ENCODE measurements at places on chromosomes 3 and 15. TPM values are rescaled to one million over a fixed set of nuclear protein-coding genes. Genes with fewer than 3 reads are reported as not detected.
A peak's percentile ranks its signal among the peaks of the same experiment; 100 is the strongest.

DNA sequence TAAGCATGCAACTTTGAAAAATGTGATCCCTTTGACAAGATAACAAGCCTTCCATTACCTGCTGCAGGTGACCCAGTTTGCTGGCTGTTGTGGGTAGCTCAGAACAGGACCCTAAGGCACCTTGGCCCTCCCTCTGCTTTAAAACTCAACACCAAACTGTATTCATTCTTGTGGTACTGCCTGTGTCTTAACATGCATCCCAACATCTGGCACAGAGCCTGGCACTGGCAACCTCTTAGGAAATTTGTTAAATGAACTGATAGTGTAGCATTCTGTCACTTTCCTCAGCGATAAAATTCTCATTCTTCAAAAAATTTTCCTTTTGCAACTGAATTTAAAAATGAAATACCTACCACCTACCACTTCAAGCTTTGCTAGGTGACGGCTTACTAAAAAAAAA, 287.3 kb upstream of the ADAMTS9 start:
- DNase-seq: no peak

The SPESP1 gene
- 4.6 TPM for total RNA-seq

The NOX5 gene
- total RNA-seq: under 0.01 TPM

DNA sequence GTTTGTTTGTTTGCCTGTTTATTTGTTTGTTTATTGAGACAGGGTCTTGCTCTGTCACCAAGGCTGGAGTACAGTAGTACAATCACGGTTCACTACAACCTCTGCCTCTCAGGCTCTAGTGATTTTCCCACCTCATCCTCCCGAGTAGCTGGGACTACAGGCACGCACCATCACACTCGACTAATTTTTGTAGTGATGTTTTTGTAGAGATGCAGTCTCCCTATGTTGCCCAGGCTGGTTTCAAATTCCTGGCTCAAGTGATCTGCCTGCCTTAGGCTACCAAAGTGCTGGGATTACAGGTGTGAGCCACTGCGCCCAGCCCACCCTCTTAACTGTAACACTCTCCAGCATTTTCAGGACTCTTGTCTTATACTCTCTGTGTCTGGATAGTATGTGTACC, 26.7 kb downstream of the PLD1 start:
- no peak for DNase-seq

GRCh38 chr15:64343222-64343621, 12.8 kb downstream of the CSNK1G1 start:
- DNase-seq: no peak

The MEIS2 gene
- total RNA-seq: 12.9 TPM

DNA sequence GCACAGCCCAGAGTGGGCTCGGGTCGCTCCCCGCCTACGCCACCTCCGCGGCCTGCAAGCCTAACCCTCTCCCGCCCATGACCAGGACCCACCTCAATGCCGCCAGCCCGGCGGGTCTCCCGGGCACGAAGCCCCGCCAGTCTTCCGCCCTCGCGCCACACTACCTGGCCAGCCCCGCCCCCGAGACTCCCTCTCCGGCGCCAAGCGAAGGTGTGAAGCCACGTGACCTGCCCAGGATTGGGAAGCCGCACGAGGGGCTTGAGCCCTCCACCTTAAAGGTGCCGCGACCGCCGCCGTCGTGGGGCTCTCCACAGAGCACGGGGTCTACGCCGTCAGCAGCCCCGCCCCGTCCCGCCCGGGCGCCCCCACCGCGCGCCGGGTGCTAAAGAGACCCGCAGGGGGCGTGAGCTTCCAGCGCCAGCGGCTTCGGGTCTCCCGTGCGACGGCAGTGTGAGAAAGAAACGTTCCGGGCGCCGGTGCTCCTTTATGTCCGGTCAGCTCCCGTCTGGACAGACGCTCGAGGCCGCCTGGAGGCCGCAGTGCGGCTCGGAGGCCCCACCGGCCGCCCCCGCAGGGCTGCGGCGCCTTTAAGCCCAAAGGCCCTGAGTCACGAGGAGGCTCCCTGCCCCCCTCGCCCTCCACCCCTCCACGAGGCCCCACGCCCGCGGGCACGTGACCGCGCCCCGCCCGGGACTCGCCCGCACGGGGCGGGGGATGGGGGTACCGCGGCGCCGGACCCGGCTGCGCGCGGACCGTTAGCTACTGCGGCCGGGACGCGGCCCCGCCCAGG, at the start of gene CPEB1:
Gene CPEB1, minus strand, starts transcription at position 319 of the 790 bp plus-strand sequence. CDS start 18,904 bp downstream, outside the sequence.
- DNase-seq: peak; percentile 12

The SNX22 gene
- 0.23 TPM for total RNA-seq

The PLCH1 gene
- total RNA-seq: under 0.01 TPM

DNA sequence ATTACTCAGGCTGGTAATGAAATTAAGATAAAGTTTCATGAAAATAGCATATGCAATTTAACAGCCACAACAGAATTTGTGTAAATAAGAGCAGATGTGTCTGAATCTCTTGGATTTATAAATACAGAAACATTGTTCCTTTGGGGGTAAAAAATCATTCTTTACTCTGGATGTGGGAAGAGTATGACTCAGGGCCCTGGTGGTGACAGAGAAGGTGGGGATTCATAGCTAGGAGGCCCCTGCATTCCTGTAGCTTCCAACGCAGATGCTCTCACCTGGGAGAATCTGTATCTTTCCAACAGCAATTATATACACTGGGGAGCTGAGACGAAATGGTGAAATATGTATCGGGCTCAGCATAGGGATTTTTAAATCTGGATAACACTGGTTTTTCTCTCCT, 167.6 kb upstream of the CADPS start:
- DNase-seq: no peak

DNA sequence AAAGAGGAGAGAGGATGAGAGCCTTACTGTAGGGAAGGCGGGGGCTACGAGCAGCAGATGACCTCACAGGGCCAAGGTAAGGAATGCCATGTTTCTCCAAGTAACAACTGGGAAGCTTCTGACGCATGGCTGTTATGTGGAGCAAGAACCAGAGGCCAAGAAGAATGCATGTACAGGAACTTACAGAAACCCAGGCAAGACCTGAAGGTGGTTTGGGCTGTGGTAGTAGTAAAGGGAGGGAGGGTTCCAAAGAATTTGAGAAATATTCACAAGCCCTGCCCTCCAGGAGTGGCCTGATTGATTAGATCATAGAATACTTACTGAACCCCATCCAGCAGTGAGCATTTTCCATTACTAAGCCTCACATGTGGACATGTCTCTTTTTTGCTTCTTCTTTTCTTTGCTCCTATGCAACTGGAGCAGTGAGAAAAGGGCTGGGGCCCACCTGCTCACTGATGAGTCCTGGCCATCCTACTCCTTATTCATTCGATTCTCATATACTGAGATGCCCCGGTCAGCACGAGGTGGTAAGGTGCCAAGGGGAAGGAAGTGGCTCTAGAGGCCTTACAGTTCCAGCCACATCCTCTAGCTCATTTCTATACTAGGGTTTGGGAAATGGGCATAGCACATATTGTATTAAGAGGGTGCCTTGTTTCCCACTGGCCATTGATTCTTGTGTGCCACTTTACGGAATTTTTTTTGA, 8.3 kb upstream of the SLC12A8 start:
- DNase-seq: no peak

- DNase-seq: no peak
Measured at GRCh38 chr3:71219744-71220638, 363.5 kb downstream of the FOXP1 start.

- no peak for DNase-seq
Measured at GRCh38 chr3:81462921-81463320, 298.5 kb downstream of the GBE1 start.

The ABCC5 gene
- 19.1 TPM for total RNA-seq

The CNTN4 gene
- total RNA-seq: 0.17 TPM

GRCh38 chr3:11558002-11558401, 85.7 kb downstream of the VGLL4 start:
- DNase-seq: peak; percentile 93

GRCh38 chr3:130558366-130558765, 41.4 kb downstream of the COL6A6 start:
- DNase-seq: no peak

DNA sequence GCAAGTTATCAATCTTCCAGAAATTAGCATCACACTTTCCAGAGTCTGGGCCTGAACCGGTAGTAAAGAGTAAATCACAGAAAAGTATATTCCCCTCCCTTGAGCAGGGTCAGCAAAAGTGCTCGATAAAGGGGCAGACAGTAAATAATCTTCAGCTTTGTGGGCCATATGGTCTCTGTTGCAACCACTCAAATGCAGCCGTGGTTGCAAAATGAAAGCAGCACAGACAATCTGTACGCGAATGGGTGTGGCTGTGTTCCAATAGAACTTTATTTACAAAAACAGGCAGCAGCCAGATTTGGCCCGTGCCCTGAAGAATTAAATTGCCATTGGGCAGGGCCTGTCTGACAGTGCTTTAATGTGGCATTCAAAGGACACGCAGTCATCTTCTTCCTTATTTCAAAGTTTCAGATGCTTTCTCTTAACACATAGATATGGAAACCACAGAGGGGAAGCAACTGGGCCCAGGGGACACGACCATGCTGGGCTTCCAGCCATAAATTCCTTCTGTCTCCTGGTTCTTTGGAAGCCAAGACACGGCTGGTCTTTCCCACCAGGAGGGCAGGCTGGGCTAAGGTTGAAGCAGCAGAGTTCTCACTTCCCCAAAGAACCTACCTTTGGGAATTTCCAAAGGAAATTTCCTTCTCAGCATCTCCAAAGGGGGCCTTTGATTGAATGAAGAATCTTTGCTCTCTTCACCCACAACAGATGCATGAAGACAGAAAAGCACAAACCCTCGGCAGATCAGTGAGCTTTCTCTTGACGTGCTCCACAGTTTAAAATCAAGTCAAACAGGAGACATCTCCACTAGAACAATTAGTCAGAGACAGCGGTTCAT, 489.8 kb upstream of the PROK2 start:
- peak; percentile 24 for DNase-seq

The KLF15 gene
- total RNA-seq: 5.6 TPM

The HGD gene
- 0.60 TPM for total RNA-seq

- no peak for DNase-seq
Measured at GRCh38 chr15:78715434-78715833, 74.4 kb upstream of the CHRNB4 start.

The TTLL13 gene
- total RNA-seq: 0.09 TPM

- DNase-seq: peak; percentile 80
Measured at GRCh38 chr3:122560680-122561079, 3.4 kb downstream of the PARP9 start.

All from dermis blood vessel endothelial cell (primary cell).